Hematopoietic multipotent progenitor cell (in vitro differentiated cells): ENCODE measurements at places on chromosomes 11 and 22. TPM values are rescaled to one million over a fixed set of nuclear protein-coding genes. Genes with fewer than 3 reads are reported as not detected.
A peak's percentile ranks its signal among the peaks of the same experiment; 100 is the strongest.

GRCh38 chr11:66727282-66728037 is 1.6 kb downstream of the SPTBN2 start:
- no peak for DNase-seq

The TANGO2 gene
- 63.6 TPM for total RNA-seq

DNA sequence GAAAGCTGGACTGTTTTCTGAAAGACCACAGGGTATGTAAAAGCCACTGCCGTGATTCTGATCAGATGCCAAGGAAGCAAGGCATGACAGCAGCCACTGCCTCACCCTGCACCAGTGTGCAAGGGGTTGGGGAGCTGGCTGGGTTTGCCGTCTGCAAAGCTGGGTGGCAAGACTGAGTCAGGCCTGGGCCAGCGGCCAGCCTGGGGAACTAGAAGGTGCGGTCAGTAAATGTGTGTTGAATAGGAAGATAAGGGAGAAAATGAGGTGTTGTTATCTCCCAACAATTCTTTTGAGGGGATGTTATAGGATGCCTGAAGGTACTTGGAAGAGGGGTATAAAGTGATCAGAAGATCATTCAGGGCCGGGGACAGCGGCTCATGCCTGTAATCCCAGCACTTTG is 8.0 kb downstream of the VSTM5 start:
- no peak for DNase-seq

DNA sequence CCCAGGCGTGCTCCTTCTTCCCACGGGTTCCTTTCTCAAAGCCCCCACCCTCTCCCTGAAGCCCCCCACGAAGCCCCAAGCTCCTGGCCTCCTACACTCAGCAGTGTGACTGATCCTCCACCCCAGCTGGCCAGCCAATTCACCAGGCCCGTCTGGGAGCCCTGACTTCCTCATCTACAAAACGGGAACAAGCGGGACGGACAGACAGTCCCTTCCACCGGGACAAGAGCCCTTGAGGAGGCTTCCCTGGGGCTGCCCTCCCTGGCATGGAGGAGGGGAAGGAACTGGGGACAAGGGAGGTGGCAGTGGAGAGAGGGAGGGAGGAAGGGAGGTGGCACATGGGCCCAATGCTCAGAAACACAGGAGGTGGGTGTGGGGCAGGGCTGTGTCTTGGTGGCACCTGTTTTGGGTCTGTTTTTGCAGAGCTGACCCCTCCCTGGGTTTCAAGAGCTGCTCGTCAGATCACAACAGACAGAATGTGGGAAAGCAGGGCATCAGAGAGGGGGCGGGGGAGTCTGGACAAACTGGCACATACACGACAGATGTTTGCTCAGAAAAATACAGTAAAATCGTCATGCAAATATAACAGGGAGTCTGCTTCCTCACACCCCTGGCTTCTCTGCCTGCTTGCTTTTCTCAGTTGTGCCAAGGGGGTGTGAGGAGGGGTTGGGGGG is 56.8 kb downstream of the ELFN2 start:
- no peak for DNase-seq

GRCh38 chr22:32745251-32745995 is 56.1 kb upstream of the TIMP3 start:
- DNase-seq, result no peak

DNA sequence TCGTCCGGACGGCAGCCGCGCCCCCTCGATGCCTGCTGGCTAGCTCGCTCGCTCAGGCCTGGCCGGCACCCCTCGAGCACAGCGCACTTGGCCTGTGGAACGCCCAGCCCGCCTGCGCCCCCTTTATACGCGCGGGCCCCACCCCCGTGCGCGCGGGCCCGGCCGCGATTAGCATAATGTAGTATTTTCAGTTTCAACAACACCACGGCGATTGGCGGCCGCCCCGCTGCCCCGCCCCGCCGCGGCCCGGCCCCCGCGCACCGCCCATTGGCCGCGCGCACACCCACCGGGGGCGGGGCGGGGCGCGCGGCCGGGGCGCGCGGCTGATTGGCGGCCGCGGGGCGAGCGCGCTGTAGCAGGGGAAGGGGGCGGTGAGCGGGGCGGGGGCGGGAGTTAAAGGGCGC is at the start of gene CDKN1C:
Gene CDKN1C, minus strand, starts transcription at position 98 of the 404 bp plus-strand sequence. CDS start 319 bp downstream, outside the sequence.
- DNase-seq, result peak; percentile 91

The ZNF214 gene
- 1.3 TPM for total RNA-seq

GRCh38 chr11:72220696-72221363 is 3.7 kb upstream of the INPPL1 start:
- DNase-seq, result no peak

DNA sequence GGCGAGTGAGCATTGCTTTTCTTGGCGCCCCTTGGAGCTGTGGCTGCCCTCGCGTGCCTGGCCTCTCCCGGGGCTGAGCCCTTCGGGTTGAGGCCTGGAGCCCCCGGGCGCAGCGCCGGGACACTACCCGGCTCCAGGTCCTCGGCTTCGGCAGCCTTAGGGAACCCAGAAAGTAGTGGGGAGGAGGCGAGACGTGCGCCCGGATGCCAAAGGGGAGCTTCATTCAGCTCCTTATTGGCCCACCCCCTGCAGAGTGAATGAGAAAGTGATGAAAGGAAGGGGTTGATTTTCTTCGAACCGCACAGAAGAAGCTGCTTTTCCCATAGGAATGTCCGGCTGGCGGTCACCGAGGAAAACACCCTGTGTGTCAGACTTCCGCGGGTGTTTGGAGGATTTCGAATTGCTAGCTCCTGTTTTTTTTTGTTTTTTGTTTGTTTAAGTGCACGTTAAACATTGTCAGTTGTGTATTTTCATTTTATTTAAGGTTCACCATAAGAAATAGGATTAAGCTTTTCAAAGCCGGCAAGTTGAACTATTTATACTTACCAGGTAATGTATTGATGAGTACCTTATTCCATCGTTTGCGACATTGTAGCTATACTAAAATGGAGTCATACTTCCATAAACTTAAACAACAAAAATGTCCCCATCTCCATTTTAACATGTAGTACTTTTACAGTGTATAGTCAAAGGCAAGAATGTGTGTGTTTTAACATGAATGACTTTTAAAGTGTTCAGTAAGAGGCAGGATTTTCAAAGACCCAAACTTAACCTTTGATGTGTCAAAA is 841 bp upstream of the EIF4G2 start:
- no peak for DNase-seq

GRCh38 chr11:66224226-66224855 is 44.1 kb upstream of the RAB1B start:
- no peak for DNase-seq

DNA sequence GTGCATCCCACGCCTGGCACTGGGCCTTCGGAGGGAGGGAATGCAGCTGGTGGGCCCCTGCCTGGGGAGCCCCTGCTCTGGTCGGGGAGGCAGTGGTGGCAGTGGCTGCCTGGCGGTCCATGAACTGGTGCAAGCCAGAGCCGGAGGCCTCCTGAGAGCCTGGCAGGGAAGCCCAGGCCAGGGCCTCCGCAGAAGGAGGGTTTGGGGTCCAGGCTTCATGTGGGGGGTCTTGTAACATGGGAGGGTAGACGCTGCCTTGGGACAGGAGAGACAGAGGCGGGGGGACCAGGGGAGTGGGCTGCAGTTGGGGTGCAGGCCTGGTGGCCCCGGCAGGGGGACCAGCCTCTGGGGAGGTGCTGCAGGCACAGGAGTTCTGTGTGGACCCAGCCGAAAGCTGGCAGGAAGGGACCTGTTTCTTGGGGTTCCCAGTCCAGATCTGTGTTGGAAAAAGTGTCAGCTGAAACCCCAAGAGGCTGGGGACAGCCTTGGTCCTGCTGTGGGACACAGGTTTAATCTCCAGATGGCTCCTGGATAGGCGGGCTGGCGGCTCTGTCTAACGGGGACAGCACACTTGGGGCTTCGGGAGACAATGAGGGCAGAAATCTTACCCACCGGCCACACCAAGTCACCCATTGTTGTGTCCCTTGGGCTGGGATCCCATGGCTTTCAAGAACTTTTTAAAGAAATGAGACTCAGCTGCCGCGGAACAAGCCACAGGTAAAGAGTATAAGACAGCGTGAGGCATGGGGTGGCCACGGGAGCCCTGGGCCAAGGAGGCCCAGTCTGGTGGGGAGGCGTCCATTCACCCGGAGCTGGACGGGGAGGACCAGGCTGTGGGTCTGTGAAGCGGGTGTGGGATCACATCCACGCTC is 73.5 kb downstream of the KCNQ1 start:
- DNase-seq, result no peak

The HPX gene
- total RNA-seq, result 1.6 TPM

GRCh38 chr11:123219066-123219690 is 24.1 kb upstream of the CLMP start:
- no peak for DNase-seq

The PRSS23 gene
- 1.1 TPM for total RNA-seq

The HTR3B gene
- not detected for total RNA-seq

DNA sequence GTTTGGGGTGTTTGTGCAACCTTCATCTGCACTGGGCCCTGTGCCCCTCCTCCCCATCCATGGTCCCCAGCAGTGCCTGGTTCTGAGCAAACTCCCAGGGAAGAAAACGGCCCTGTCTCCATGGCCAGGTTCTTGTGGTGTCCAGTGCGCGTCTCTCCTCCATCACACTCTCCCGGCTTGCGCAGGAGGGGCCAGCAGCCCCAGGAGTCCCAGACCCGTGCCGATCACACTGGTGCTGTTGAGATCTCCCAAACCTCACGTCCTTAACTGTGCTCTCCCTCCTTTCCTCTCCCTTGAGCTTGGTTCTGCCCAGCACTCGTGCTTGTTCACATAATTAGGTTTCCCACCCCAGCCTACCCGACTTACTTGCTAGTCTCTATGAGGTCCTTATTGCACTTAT is 10.9 kb upstream of the GRK2 start:
- DNase-seq, result no peak

GRCh38 chr22:43931771-43932170 is 8.2 kb downstream of the PNPLA3 start:
- DNase-seq, result no peak

The WNT7B gene
- total RNA-seq, result under 0.01 TPM

The SLC35F2 gene
- total RNA-seq, result 27.5 TPM

The IGF2 gene
- under 0.01 TPM for total RNA-seq

The ARCN1 gene
- 27.5 TPM for total RNA-seq

DNA sequence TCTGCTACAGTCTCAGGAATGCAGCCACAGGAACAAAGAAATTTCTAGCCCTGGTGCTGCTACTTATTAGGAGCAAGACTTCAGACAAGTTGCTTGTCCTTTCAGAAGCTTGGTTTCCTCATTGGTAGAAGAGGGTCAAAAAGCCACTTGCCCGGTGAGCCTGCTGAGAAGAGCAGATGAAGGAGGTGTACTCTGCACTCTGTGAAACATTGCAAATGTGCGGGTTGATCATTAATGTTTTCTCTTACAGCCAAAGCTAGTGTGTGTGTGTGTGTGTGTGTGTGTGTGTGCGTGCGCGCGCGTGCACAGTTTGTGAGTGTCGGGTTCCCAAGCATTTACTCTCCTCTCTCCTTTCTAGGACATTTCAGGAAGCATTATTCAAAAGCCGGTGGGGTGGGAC is 86.3 kb upstream of the NNMT start:
- no peak for DNase-seq

GRCh38 chr11:104792861-104793260 is 105.4 kb downstream of the CASP12 start:
- DNase-seq, result no peak

- DNase-seq, result no peak
Measured at GRCh38 chr11:10628508-10629236, 60.2 kb upstream of the LYVE1 start.

DNA sequence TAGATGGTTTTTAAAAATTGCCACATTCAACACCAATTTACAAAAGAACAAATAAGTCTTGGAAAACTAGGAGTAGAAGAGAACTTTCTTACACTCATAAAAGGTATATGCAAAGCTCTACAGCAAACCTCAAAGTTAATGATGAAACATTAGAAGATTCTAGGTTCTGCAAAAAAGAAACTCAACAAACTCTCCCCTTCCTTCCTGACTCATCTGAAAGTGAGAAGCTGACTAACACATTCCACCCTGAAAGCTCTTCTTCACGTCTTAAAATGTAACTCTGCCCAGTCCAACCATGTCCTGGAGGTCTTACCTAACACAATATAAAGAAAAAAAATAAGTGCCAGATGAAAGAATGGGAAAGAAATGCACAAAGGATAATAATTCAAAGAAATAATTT is 218.9 kb upstream of the ISX start:
- DNase-seq, result peak; percentile 16

The ANO9 gene
- total RNA-seq, result 7.0 TPM

DNA sequence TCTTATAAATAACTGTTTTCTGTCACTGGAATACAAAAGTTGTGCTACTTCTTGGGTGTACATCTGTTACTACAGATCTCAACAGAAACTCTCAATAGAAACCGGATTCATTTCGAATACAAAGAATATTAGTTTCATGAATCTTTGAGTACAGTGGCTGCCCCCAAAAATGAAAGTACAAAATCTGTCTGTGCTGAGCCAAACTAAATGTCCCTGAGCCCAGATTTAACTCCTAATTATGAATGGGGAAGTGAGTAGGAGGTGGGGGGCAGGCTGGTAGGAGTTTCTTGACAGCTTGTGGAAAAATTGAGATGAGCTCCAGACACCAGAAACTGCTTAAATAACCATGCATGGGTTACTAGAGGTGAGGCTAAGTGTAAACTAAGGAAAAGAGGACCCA is 41.6 kb downstream of the PITPNB start:
- DNase-seq, result peak; percentile 14

DNA sequence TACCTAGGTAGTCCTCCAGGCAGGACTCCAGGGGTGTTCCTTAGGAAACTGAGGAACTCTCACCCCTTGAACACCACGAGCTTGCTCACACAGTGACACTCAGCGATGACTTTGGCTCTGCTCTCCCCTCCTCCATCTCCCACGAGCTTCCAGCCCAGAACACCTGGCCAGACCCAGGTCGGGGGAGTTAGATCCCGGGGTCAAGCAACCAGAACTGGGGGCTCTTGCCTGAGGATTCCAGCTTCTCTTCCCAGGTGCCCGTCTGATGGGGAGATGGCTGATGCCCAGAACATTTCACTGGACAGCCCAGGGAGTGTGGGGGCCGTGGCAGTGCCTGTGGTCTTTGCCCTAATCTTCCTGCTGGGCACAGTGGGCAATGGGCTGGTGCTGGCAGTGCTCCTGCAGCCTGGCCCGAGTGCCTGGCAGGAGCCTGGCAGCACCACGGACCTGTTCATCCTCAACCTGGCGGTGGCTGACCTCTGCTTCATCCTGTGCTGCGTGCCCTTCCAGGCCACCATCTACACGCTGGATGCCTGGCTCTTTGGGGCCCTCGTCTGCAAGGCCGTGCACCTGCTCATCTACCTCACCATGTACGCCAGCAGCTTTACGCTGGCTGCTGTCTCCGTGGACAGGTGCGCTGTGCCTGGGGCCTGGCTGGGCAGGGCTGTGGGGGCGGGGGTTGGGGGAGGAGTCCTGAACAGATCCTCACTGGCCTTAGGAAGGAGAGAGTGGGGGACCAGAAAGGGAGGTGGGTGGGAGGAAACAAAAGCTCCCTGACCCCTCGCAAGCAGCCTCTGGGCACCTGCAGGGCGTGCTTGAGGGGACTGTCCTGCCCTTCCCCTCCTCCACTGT is at the start of gene GALR3:
Gene GALR3, plus strand, starts transcription at position 249 of the 852 bp plus-strand sequence. Its CDS starts 25 bp downstream, at position 274.
- no peak for DNase-seq

DNA sequence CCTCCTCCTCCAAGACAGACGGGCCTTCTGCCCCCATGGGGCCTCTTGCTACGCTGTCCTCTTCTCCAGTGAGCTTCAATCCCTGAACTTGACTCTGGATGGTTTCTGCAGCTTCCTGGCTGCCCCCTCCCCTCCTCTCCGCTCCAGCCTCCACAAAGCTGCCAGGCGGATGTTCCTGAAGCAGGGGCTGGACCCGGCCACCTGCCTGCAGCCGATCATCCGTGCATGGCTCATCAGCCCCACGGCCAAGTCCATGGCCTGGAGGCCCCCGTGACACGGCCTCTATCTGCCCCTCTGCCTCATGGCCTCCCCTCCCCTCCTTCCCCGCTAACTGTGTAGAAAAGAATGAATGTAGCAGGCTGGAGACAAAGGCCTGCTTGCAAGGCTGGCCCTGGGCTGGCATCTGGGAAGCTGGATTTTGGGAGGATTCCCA is 6.8 kb upstream of the SUN2 start:
- no peak for DNase-seq

The JHY gene
- total RNA-seq, result 3.0 TPM
